ENCODE measurements at places on chromosomes 13 and 19. TPM values are rescaled to one million over a fixed set of nuclear protein-coding genes. Genes with fewer than 3 reads are reported as not detected.

DNA sequence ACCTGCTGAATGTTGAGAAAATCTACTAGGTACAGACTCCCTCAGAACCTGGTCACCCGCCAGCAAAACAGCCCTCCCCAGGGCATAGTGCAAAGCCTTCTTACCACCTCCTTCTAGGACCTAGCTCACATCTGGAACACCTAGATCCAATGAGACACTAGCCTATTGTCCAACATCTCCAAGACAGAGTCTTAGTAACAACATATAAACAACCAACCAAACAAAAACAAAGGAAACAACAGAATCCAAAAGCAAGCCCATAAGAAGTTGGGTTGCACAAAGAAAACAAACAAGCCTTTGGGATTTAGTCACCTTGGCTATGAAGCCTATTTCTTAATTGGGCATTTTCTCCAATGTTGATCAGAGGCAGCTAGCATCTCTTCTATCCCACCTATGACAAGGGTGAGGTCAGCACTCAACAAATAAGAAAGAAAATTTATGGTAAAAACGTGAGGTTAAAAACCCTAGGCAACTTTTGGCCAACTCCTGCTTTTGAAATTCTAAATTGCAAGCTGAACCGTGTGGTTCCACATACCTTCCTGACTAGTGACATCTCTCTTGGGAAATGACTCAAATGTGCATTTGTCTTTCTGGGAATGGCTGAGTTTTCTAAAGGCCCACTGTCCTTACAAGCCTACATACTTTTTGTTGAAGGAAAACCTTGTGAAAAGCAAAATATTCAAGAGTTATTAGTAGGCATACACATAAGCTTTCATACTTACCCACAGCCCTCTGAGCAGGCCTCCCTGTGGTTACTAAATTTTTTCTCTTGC, 66.7 kb downstream of the FAM216B start:
- DNase-seq: no peak

DNA sequence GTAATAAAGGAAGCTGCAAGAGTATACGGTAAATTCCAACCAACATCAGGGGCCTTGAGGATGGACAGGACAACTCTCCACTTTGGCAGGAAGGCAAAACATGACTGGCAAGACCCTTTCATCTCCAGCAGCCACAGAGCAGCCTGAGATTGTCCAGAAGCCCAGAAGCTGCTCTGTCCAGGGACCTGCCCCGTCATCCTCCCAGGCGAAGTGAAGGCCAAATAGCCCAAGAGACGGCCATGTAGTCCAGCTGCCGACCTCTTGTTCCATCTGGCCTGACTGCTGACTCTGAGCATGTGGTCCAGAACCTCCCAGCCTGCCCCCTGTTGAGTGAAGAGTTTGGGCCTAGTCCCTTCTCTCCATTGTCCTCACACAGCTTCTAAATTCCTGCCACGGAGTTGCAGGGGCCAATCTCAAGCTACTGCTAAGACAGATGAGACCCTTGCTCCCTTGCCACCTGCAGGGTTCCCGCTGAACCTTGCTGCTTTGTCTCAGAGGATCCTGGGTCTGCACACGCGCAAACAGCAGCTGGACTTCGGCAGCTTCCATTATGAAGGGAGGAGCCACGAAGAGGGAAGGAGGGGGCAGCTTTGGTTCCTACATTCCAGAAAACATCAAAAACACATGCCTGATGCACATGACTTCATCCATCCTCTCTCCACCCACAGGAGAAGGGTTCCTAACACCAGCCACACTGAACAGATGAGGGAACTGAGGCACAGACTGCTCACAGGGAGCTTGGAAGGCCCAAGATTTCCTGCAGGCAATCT, 196.9 kb downstream of the KATNAL1 start:
- no peak for DNase-seq

- no peak for DNase-seq
These were observed 121.2 kb downstream of the PCCA start for GRCh38 chr13:100209857-100210825.

- no peak for DNase-seq
These were observed at the start of gene RXFP2 for GRCh38 chr13:31739226-31739625. TSS of gene RXFP2 (plus strand) at chr13:31739526. CDS start at chr13:31739613, 87 bp downstream.

DNA sequence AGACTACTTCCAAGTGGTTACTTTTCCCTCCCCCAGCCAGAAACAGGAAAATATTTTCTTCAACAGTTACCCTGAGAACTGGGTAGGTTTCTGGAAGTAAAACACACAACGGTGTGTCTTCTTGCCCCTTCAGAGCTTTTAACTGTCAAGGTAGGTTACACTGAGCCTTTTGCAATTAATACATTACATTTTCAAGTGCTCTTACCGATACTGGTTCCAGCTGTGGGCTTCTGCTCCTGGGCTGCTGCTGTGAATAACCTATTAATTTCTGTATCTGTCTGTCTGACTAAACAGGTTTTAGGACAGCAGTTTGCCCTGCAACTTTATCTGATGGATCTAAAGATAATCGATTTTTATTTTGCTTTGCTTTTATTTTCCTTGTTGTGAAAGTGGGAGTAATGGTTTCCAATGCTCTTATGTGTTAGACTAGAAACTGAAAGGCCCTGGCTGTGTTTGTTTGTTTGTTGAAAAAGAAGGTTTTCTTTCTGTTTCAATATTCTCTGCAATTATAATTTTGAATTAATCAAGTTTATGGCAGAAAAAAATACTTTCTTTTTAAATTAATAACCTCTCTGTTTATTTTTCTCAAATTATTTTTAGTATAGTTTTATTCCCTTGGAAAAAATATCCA, 196.7 kb upstream of the SLITRK6 start:
- DNase-seq: no peak

ACP7 gene
- total RNA-seq: not detected

SIGLEC12 gene
- not detected for total RNA-seq

IGFL4 gene
- total RNA-seq: not detected
